Stimulated activated CD4-positive, alpha-beta T cell treated with anti-CD3 and anti-CD28 coated beads, Interleukin-1b, Interleukin-23, amount 100 ng/mL, for 24 hours (primary cell): ENCODE measurements at places on chromosomes 4 and X.

DNA sequence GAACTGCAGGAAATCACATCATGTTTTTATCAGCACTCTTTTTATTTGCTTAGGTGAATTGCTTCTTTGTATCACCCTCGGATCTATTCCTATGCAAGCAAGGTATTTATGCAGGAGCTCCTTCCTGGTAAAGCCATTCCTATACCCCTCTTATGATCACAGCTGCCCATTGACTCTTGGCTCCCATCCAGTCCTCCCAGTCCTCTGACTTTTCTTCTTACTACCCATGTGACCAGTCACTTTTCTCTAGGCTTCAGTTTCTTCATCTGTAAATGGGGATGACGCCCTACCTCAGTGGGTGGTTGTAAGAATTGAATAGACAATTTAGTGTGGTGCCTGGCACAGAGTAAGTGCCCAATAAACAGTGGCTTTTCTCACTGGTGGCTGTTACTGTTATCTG, 144.9 kb downstream of the FHIP1A start:
- DNase-seq, result no peak

DNA sequence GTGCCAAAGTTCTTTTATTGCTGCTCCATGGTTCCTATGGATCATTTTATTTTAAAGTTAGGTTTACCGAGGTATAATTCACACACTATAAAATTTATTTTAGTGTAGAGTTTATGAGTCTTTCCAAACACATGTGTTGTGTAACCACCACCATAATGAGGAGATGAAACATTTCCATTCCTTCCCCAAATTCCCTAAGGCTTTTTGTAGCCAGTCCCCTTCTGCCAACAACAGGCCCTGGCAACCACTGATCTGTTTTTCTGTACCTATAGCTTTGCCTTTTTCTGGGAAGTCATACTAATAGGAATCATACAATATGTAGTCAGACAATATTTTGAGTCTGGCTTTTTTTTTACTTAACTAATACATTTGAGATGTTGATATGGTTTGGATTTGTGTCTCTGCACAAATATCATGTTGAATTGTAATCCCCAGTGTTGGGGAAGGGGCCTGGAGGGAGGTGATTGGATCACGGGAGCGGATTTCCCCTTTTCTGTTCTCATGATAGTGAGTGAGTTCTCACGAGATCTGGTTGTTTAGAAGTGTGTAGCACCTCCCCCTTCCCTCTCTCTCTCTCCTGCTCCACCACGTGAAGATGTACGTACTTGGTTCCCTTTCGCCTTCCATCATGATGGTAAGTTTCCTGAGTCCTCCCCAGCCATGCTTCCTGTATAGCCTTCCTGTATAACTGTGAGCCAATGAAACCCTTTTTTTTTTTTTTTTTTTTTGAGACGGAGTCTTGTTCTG, 59.6 kb upstream of the DHX15 start:
- no peak for DNase-seq

GRCh38 chr4:87913896-87914295, 61.6 kb upstream of the SPP1 start:
- DNase-seq, result no peak

DNA sequence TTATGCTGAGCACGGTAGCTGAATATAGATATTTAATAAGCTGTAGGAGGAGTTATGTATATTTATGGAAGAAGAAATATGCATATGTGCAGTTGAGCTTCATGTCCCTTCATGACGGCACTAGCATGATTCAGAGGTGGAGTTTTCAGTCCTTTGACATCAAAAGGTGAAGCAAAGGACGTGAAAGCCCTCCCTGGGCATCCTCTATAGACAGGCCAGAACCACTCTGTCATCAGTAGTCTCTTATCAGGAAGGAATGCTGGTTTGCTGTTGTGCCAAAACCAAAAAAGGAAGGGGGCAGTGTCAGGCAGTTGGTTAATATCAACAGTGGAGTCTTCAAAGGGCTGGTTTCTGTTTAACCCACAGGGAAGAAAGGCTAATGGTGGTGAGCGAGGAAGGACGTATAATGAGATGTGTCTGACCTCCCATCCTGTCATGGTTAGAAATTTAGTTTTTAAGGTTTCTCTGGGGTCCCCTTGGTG, 23.5 kb upstream of the IL2 start:
- no peak for DNase-seq

DNA sequence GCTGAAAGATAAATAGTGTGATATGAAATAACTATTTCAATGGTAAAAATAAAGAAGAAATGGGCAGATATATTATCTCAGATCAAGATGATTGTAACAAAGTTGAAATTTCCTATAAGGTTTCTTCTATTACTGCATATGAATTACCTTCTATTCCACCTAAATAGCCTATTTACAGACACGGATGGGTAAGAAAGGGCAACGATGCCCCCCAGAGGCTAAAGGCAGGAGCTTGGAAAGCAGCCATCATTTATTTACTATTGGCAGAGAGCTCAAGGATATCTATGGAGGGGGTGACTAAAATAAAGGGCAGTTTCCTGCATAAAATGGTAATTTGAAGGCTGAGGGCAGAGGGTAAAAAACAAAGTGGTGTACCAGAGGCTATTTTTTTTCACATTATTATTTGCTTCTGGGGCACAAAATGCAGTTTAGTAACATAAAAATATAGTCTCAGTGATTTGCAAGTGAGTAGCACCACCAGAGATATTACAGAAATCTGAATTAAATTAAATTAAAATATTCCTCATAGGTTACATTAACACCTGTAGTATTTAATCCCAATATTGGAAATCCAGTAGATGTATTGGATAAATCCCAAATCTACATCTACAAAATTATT, 123.1 kb downstream of the BTC start:
- DNase-seq, result peak; percentile 6

DNA sequence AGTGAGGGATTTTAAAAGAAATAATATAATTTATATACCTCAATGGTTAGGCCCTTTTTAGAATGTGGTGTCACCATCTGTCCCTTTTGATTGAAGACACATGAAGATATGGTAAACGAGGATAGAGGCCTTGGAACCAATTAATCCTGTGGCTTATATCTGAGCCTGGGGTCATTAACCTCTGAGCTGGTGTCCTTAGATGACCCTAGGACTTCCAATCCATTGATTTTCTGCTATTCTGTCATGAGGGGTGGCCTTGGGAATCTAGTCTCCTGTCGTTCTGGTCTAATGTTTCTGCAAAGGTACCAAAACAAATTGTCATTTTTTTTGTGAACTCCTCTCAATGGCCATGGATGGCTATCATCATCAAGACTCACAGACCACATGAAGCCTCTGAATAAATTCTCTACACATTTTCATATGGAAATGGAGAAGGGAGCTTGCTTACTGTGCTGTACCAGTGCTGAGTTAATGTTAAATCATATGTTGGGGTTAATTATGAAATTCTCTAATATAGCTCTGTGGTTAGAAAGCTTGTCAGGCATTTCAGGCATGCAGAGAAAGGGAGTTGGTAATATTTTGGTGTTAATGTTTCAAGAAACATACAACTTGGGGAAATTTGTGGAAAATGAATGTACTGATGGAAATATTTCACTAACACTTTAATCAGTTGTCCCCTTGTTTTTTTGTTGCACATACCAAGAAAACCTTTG, 204.2 kb upstream of the IL15 start:
- DNase-seq, result no peak

- no peak for DNase-seq
Observed at GRCh38 chr4:187668526-187669082, 327.0 kb upstream of the ZFP42 start.

DNA sequence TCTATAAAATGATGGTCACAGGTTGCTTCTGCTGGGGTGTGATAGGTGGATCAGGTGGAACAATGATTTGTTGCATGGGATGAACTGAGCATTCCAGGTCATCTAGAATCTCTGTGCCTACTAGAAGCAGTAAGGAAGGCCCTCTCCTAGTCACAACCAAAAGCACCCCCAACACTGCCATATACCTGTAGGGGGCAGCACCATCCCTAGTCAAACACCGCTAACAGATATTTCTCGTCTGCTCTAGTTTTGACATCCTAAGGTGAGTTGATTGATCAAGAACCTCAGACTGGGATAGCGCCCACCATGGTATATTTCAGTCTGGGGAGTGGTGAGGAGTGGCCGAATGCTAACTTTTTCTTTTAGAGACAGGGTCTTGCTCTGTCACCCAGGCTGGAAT, 160.2 kb downstream of the NHS start:
- peak; percentile 11 for DNase-seq

DNA sequence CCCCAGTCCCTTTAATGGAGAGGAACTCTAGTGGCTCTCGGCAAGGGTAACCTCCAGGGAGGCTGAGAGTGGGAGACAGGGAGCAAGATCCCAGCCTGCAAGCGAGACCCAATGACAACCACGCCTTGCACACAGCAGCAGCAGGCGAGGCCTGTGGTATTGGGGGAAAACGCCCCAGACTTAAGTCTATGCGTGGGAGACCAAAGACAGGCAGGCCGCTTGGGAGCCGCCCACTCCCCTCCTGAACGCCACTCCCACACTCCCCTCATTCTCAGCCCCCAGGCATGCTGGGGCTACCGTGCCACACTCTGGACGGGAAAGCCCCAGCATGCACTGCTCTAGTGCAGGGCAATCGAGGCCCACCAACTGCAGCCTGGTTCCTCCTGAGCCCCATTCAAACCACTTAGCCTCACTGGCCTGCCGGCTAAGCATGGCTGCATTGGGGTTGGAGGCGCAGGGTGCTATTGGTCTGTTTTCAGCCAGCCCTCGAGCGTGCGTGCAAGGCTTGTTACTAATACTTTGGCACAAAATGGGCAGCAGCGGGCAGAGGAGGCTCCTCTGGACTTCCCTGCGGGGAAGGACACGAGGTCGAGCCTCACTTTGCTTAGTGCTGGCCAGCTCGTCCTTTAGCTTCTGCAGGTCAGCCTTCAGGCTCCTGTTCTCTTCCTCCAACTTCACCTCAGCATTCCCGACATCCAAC, 14.8 kb downstream of the SLC6A8 start:
- no peak for DNase-seq

DNA sequence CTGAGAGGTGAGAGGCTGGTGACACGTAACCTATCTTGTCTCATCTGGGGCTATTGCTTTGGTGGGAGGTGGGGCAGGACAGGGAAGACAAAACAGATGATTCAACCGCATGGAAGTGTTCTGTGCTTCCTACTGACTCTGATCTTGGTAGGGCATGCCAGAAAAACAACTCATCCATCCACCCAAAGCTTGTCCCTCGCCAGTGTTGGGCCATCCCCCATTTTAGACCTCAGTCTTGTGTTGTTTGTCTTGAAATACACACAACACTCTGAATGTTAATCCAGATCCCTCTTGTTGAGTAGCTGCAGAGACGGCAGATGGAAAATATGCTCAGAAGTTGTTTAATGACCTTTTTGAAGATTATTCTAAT, 377 bp downstream of the CHRNA9 start:
- no peak for DNase-seq

GRCh38 chrX:147476008-147476407, 435.7 kb upstream of the FMR1 start:
- DNase-seq, result no peak

DNA sequence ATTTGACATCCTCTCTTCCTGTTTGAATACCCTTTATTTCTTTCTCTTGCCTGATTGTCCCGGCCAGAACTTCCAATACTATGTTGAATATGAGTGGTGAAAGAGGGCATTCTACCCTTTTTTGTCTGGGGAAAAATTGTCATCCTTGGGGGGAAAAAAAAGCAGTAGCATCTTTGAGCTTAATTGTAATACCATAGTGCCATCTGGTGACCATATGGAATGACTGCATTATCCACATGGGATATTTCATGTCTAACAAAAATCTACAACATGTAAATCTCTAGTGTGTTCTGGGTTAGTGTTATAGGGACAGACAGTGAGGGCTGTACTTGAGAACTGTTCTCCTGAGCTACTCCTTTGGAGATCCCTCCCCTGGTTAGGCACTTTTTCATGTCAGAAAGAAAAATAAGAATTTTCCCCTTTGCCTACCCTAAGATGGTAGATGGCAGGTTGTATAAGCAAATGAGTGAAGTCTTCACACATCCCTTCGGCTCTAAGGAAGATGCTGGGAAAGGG, 26.0 kb downstream of the CAPN6 start:
- DNase-seq, result no peak

GRCh38 chr4:74370912-74371311, 6.0 kb downstream of the EREG start:
- no peak for DNase-seq

- DNase-seq, result no peak
Observed at GRCh38 chr4:126776361-126776760, 856.4 kb upstream of the INTU start.

- no peak for DNase-seq
Observed at GRCh38 chrX:40418813-40419195, 162.0 kb upstream of the ATP6AP2 start.

- no peak for DNase-seq
Observed at GRCh38 chr4:47705326-47705981, 132.4 kb downstream of the CORIN start.

DNA sequence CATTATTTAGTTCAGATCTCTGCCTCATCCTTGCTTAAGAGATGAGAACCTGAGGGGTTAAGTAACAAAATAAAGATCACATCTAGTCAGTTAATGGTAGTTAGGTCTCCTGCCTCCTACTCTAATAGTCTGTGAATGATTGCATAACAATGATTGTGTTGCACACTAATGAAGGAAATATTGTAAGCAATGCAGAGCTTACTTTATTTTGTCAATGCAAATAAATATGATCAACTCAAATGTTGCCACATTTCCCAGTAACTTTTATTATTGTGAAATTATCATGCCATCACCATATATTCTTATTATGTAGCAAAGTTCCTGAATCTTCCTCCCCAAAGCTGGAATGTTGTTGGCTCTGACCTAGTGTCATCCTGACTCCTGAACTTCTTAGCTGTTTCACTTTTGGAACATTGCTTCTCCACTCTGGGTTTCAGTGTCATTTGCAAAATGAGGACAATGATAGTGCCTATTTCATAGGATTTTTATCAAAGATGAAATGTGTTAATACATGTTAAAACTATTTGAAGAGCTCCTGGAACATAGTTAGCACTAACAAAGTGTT, 17.0 kb upstream of the GABRA4 start:
- no peak for DNase-seq

- no peak for DNase-seq
Observed at GRCh38 chrX:14598330-14598729, 69.0 kb downstream of the GLRA2 start.

DNA sequence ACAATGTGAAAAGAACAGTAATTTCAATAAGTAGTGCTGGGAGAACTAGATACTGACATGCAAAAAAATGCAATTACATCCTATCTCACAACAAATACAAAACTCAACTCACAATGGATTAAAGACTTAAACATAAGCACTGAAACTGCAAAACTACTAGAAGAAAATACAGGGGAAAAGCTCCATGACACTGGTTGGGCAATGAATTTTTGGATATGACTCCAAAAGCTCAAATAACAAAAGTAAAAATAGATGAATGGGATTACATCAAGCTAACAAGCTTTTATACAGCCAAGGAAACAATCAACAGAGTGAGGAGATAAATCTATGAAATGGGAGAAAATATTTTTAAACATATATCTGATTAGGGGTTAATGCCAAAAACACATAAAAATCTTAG, 53.1 kb downstream of the ANKRD17 start:
- DNase-seq, result no peak

GRCh38 chr4:144894573-144894972, 203.4 kb downstream of the ANAPC10 start:
- DNase-seq, result no peak
